ENCODE measurements at places on chromosomes 3 and 15.

DNA sequence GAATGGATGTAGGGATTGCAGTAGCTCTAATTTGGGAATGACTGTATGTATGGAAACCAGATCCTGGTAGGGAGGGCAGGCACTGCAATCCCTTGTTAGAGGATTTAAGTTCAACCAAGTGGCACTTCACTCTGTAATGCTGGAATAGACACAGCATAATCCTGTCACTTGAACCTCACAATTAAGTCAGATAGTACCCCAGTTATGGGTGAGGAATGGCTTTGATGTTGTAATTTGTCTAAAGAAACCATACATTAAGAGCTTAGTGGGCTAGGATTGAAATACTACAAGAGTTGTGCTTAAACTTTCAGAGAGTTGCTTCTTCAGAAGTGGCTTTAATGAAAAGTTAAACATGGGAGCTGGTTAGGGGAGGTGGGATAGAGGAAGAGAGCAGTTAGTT is 9.3 kb downstream of the RAB7A start:
- DNase-seq = no peak

DNA sequence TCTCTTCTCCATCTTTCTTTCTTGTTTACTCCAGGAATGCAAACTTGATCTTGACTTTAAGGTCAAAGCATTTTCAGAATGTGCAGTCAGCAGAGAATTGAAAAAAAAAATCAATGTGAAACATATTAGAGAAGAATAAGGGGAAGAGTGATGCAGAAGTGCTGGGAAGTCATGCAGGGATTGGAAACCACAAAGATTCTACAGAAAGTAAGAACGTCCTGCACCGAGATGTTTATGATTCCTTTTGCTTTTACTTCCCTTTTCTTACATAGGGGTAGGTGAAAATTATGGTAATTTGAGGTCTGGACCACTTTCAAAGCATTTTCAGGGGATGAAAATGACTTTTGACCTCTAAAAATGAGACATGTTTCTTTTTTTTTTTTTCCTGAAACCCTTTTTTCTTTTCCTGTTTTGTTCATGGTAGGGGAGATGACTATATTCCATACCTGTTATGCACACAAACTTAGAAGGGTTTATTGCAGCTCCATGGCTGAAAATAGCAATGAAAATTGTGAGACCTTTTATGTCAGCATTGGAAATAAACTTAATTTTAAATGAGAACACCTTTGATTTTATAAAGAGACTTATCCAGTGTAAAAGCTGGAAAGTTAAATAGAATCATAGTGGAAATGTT is 623.5 kb upstream of the TBL1XR1 start:
- peak; percentile 99 for DNase-seq

GRCh38 chr3:40229386-40229785 is 80.1 kb upstream of the EIF1B start:
- DNase-seq = no peak

DNA sequence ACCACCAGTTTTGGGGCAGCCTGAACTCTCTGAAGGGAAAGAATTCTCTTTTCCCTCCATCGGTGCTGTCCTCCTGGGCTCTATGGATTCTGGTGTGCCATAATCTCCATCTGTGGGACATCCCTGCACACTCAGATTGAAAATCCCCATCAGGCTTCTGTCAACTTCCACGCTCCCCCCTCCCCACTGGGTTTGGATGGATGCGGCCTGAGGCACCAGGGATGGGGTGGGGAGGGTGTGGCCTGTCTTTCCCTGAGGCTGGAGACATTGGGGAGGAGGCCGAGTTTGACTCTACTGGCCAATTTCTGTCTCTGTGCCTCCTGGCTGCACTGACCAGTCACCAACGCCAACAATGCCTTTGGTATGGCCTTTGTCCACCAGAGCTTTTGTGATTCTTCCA is 16.3 kb upstream of the FBLN2 start:
- no peak for DNase-seq

DNA sequence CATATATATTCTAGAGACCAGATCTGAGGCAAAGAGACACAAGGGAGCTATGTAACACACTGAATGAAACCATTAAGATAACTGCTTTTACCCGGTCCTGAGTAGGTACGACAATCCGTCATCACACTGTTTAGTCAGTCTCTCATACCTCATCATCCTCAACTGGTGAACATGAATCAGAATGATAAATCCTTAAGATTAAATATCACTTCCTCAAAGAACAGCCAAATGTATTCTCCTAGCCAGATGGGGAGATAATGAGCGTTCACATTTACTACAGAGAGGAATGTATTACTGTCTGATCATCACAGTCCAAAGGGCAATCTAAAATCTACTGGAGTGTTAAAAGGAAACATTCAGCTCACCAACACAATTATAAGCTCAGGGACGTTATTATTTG is 319.4 kb upstream of the STAC start:
- no peak for DNase-seq

- peak; percentile 54 for DNase-seq
Observed at GRCh38 chr15:66901336-66902100, 163.9 kb upstream of the SMAD3 start.

DNA sequence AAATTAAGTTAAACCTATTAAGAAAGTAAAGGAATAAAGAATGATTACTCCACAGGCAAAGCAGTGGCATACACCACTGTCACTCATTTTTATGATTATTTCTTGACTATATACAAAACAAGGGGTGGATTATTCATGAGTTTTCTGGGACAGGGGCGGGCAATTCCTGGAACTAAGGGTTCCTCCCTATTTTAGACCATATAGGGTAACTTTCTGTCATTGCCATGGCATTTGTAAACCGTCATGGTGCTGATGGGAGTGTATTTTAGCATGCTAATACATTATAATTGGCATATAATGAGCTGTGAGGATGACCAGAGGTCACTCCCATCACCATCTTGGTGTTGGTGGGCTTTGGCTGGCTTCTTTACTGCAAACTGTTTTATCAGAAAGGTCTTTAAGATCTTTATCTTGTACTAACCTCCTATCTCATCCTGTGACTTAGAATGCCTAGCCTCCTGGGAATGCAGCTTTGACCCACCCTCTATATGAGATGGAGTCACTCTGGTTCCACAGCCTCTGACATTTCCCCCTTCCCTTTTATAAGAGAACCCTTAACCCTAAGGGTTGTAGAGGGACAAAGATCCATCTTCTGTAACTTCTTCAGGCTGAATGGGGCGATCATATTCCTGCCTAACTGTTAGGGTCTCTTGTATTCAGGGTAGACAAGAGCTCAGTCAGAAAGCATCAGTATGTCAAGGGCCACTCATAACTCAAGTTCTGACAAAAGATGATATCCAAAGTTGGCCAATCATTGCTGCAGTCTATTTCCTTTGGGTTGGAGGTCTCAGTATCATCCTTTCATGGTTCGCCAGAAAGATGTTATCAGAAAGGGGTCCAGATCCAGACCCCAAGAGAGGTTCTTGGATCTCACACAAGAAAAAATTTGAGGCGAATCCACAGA is 79.5 kb upstream of the LIPC start:
- DNase-seq = no peak

GRCh38 chr15:83092309-83092976 is 15.0 kb upstream of the TM6SF1 start:
- peak; percentile 80 for DNase-seq

DNA sequence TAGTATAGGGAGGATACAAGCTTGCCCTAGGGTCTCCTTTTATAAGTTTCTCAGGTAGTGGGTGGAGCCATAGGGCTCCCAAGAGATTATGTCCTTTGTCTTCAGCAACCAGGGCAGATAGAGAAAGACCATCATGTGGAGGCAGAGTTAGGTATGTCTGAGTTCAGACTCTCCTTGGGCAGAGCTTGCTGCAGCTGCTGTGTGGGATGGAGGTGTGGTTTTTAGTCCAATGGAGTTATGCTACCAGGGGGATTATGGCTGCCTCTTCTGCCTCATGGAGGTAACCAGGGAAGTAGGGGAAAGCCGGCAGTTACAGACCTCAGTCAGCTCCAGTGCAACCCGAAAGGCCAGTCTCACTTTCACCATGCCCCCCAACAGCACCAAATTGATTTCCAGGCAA is 220.5 kb downstream of the NECTIN3 start:
- no peak for DNase-seq

GRCh38 chr3:170488802-170489201 is 70.1 kb downstream of the CLDN11 start:
- peak; percentile 90 for DNase-seq

DNA sequence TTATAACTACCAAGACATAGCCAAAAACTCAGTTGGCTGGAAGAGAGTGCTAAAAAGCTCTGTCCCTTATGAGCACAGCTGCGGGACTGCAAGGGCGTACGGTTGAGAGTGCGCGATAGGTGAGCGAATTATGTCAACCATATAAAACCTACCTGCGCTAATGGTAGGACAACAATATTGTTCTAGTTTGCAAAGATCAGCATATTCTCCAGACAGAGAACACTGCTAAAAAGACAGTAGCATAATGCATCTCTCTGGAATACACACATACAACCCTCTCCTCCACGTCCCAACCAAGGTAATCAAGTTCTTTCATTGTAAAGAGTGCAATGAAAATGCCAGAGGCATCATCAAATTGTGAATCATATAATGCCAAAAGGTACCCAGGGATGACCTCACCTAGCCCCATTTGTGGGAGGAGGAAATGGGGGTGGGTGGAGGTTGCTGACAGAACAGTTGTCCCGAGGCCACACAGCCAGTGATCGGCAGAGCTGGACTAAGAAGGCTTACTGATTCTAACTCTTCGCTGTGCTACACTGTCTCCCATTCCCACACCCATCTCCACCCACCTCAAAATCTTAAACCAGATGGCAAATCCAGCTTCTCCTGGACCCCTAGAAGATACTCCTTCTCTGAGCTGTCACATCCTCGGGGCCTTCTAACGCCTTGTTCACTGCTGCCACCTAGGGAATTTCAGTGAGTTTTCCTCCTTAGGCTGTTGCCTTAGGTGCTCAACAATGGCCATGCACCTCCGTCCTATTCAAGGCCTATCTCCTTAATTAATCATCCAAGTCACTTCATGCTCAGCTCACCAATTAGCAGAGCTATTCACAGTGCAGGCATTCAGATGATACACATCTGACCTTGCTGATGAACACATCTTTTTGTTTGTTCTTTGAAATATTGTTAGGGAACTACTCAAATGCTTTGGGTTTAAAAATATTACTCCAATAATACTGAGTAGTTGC is 60.7 kb downstream of the RPL22L1 start:
- peak; percentile 90 for DNase-seq

DNA sequence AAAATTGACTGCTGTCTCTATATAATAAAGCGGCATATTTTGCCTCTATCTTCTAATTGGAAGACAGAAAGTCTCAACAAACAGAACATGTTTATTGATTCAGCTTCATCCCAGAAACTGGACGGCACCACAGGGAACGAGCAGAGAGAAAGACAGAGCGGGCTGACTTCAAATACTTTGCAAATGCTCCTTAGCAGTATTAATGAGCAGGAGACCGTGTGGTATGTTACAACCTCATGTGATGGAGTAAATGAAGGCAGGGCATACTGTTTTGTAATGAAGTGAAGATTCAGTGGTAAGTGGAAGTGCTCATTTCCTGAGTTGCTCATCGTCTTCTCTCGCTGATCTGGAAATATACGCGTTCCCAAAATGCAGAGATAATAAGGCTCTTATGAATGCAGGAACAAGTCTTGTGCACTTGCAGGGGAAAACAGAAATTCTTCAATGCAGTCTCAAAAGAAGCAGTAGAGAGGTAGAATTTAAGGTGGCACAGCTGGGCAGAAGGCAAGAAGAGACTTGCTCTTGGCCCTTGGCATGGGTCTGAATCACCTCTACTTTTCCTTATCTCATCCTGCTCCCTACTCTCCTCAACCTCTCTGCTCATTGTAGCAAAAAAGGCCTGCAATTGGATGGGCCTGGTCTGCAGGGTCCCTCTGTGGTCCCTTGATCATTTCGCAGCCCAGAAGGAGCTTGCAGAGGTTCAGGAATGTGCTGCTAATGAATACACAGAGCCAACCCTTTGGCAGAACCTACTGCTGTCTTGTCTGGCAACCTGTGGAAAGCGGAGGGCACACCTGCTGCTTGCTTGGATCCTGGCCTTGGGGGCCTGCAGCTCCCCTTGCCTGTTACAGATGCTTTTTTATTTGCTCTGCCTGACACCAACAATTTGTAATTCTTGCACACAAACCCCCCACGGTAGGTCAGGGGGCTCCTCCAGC is 604.9 kb upstream of the CFAP20DC start:
- DNase-seq = no peak

DNA sequence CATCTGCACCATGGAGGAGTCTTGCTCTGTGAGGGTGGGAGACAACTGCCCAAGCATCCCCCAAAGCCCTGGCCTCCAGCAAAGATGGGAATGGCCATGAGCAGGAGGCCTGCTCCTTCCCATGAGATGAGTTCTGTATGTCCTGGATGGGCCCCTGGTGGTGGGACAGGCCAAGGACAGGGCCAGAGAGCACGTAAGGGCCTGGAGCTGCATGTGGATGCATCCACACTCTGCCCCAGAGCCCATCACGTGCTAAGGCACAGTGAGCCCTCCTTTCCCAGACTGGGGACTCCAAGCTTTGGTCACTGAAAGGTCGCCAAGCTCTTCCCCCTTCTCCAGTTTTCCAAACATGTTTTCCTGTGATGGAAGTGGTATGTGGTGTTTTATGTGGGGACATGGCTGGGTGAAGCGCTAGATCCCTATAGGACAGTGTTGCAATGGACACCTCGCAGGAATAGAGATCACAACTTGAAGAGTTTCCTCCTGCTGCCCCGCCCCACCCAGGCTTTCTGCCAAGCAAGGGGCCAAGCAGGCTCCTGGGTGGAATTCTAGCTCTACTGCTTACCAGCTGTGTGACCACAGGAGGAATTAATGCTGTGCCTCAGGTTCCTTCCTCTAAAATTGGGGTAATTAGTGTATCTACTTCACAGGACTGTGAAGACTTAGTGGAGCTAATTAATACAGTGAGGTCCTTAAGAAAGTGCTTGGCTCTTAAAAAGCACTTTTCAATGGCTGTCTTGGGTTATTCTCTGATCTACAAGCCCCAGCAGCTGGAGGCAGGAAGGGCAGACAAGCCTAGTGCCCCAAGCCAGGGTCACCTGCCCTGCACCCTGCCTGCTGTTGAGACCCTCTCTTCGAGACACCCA is 106.4 kb upstream of the RPL32 start:
- DNase-seq = peak; percentile 85

DNA sequence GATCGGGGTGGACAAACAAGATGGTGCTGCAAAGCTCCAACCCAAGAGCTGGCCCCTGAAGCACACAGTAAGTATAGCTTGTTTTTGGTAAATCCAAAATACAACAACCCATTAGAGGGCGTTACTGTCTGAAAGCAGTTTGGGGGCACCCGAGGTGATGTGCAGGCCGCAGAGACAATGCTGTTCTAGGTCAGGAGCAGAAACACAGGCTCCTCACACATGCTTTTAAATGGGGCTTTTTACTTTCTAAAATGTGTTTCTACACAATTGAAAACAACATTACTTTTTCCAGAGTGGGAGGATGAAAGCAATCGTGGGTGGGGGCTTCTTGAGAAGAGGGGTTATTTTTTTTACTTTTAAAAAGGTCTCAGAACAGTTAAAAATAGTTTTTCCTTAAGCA is 1029.3 kb upstream of the CFAP20DC start:
- DNase-seq = no peak

DNA sequence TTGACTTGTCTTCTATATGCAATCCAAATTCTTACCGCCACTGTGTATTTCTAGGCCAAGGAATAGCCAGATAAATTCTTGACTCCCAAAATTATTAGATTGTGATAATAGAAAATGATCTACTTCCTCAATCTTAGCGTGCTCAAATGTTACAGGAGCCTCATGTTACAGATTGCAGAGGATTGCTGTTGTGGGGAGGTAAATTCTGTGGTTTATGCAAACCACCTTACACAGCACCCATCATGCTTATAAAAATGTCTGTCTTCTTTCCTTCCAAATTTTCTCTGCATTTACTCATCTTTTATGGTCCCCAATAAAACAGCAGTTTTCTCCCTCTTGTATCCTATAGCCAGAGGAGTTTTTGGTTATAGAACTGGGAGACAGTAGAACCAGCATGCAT is 420.2 kb upstream of the ROBO1 start:
- DNase-seq = no peak

- DNase-seq = no peak
Observed at GRCh38 chr3:19155375-19155774, 7.1 kb downstream of the KCNH8 start.
